ENCODE measurements at places on chromosomes 6 and 20.

DNA sequence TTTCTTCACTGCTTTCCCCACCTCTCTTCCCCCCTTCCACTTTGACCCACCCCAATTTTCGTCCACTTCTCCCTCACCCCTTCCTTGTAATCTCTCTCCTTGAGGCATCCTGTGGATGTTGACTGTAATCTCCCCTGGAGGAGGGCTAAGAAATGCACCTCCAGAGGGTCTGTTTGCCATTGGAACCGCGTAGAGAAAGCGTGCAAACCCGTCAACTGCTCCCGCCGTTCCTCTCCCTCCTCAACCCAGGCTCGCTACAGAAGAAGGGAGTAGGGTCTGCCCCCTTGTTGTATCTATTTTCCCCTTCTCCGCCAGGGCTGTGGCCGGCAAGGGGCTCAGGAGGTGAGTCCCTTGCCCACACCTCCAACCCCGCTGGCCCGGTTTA, 502 bp upstream of the HTR1E start:
- no peak for DNase-seq

- DNase-seq = no peak
Observed at GRCh38 chr6:90859056-90859455, 272.2 kb upstream of the MAP3K7 start.

DNA sequence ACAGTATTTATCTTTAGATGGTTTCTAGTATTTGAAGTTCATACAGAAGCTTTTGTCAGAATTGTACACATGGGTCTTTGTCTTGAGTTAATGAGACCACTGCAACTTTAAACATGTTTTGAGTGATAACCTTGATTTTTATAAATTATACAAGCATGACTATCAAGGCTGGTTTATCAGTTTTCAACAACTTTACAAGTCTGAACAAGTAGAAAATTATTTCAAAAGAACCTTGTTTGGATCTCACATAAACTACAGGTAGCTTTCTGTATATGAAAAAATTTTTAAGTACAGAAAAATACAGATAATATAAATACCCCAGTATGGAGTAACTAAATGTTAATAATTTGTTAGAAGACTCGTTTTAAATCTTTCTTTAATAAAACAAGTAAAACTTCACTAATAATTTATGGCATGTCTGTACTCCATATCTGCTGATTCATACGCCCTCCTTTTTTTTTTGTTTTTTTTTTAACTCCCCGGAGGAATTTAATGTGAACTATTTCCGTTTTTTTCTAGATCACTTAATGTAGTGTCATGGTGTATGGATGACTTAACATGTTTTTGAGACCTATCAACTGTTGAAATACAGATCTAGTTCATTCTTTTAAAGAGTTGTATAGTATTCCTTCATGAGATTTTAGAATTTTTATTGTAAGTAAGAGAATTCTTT, 18.3 kb downstream of the VAPB start:
- DNase-seq = no peak

DNA sequence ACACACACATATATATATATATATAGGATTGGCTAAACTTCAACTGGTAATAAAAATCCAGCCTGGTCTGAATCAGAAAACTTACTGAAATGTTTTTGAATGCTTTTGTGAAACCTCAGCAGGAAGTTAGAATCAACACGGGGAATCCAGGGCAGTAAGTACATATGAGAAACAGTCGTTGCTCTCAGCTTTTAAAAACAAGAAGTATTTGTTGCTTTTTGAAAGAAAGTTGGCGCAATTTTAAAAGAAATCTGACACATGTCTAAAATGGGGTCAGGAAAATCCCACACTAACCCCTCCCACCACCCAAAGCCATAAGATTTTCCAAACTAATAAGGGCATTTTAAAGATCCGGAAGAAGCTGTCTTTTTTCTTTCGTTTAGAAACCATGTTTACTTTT, 11.5 kb upstream of the CCDC170 start:
- DNase-seq = no peak

- DNase-seq = no peak
Observed at GRCh38 chr20:56957737-56958553, 308.5 kb downstream of the BMP7 start.

DNA sequence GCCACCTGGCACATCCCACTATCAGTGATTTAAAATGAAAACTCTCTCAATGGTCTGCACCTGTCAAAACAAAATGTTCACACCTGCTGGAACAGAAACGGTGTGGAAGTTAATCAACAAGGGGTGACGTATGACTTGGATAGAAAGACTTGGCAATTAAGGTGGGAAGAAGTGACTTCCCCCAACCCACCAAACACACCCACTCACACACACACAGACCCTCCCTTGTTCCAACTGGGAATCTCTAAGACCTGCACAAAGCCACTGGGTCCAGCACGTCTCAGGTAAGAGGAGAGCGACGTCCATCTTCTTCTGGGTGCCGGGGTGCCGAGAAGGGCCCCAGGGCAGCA, 25.1 kb upstream of the TCFL5 start:
- no peak for DNase-seq

GRCh38 chr6:128694303-128695009, 174.1 kb upstream of the PTPRK start:
- DNase-seq = no peak

DNA sequence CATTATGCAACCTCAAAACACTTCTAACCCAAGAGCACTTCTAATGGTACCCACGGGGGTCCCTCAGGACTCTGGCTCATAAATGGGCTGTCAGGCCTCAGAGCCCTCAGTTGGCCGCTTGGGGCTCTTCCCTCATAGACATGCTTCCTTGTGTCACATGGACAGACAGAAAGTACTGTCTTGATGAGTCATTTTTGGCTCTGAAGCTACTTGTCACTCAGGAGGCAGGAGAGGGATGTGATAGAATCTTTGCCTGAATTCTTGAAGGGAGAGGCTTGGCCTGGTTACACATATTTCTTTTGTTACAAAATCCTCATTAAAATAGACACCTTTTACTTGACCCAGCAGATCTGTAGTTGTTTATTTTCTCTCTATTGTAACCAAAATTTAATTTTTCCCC, 15.1 kb upstream of the EDN1 start:
- no peak for DNase-seq

Measured in AG09309 (cell line).